ENCODE measurements at places on chromosomes 2 and 18. TPM values are rescaled to one million over a fixed set of nuclear protein-coding genes. Genes with fewer than 3 reads are reported as not detected.

DNA sequence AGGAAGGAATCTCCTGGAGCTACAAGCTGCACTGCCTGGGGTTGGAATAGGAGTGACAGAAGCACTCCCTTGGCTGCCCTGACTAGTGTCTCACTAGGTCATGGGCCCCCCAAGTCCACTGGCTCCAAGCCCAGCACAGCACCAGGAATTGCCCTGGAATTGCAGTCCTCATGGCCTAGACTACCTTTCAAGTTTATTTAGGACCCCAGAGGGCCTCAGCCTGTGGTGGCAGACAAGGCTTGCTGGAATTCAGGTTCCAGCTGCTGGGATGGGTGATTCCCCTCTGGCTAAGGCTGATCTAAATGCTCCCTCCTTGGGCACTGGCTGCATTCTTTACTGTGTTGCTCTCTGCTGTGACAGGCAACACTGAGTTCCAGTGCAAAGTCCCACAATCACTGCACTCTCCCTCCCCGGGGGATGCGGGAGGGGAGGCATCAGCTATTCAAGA, 14.0 kb downstream of the STRADB start:
- no peak for DNase-seq

ICOS gene
- total RNA-seq = not detected

GRCh38 chr2:190532581-190532980, 1.9 kb downstream of the NEMP2 start:
- DNase-seq = no peak

DYNAP gene
- total RNA-seq = not detected

CHRND gene
- total RNA-seq = not detected

GRCh38 chr2:100831158-100831750, 11.3 kb downstream of the NPAS2 start:
- DNase-seq = no peak

DNA sequence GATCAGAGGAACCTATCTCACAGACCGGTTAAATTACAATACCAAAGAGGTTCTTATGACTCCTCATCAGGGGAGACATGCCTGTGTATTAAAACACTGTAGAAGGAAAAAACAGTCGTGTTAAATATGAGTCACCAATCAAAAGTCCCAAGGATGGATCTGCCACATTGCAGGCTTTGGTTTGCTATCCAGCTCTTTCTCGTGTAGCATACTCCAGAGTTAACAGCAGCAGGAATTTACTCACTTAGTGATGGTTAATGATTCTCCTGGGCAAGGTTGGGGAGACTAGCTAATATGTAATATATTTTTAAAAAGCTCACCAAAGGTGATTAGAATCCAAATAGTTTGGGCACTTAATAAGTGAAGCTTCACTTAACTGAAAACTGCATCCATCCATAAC, 109.7 kb downstream of the MBD5 start:
- no peak for DNase-seq

GALNT5 gene
- 3.1 TPM for total RNA-seq

DNA sequence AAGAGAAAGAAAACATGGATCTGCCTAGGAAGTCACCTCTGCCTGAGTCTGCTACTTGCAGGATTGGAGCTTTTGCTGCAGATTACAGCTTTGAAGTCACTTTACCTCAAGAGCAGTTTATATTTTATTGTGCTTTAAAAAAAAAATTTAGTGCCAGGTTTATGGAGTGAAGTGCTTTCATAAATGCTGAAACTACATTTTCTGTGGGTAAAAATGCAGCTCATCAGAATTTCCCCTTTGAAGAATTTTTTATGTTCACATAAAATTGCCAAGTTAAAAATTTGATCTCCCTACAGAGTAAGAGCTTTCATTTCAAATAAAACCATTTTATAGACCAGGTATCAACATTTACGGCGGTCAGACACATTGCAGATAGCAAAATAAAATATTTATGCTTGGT, 25.2 kb downstream of the BCL2L11 start:
- DNase-seq = no peak

TSPYL6 gene
- total RNA-seq = not detected

DNA sequence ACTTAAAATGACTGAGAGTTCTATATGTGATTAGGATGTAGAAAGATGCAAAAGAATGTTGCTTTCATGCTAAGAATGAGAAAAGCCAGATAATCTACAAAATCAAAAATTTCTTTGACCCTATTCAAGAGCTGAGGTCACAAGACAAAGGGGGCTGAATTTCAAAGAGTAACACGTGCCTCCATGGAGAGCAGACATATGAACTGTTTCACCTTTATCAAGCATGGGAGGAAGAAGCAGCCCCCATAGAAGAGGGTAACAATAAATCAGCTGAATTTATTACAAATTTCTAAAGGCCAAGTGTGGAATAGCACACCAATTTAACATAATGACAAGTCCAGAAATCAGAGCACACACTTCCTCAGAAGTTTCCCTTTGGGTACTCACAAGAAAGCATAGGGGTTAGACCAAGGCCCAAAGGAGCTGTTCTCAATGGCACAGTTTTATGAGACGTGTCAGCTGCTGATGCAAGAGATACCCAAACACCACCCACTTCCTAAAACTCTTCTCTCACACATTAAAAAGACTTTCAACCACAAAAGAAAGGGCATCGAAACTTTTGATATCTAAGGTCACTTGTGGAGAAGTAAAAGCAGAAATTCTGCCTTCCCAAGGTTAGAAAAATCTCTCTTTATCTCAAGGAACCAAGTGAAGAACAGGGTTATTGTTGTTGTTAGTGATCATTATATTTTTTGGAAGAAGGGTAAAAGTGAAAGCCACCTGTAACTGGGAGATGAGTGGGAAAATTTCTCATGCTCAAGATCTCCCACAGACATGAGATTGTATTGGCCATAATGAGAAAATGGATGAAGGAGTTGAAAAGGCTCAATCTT, 950.1 kb downstream of the TRIB2 start:
- no peak for DNase-seq

- no peak for DNase-seq
Observed at GRCh38 chr2:72126186-72127100, 21.2 kb downstream of the CYP26B1 start.

RBM44 gene
- not detected for total RNA-seq

LYPD6 gene
- total RNA-seq = 0.94 TPM

REG1B gene
- not detected for total RNA-seq

- no peak for DNase-seq
Observed at GRCh38 chr2:36655453-36655852, 41.1 kb upstream of the VIT start.

DNA sequence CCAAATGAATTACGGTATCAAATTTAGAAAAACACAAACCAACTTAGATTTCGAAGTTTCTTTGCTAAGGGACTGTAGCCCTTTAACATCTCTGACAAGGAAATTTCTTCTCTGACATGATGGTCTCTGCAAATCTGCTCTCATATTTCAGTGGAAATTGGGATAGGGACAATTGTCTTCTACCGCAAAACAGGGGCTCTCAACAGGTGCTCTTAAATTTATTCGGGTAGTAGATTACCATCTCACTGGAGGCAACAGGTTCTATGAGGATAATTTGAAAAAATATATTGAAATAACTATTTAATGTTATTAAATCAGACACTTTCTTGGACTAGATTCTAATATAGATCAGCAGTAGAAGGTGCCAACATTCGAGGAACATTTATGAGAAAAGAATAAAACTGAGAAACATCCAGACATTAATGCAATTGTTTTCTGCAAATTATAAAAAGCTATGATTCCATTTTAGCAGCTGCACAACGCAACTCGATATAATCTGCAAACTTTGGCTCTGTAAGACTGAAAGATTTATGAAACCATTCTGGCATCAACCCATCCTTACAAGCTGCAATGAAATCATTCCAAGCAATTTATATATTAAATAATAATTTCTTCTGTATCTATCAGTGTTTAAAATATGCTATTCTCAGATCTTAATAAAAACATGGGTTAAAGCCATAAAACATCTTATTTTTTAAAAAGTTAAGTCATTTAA, 10.0 kb upstream of the BCL2 start:
- no peak for DNase-seq

DNA sequence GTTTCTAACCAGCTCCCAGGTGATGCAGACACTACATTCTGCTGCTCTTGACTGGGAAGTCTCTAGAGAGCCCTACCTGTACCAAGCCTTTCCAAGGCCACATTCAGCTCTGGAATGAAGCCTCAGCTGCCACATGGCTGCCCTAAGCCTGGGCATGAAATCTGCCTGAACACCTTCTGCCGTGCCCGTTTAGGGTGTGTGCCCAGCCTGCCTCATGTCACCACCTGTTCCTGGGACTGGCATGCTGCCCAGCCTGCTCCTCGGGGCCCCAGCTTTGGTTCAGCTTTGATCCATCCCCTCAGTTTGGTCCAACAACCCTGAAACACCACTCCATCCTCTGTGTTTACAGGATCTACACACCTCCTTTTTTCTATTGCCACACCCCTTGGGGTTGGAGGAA, 210.9 kb downstream of the L3MBTL4 start:
- DNase-seq = no peak

DNA sequence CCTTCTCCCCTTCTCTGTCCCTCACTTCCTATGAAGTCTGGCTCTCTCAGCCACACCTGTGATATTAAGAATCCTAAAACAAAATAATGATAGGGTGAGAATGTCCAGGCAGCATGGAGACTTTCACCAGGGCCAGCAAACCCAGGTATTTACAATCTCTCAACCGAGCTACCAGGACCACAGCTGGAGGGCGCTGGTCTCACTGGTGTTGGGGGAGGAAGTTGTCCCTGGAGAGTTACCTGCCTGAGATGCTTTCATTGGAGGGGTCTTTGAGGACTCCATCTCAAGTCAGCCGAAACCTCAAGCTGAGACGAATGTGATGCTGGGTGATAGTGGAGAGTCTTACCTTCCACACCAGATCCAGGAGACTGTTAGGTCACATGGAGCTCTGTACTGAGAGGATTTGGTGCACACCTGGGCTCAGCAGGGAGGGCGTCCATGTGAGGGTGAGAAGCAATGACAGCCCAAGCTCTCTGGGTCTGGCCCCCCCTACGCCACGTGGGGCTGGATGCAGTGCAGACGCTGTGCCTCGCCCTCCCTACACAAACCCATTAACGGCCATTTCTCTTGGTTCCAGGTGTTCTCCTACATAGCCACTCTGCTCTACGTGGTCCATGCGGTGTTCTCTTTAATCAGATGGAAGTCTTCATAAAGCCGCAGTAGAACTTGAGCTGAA, 27.4 kb downstream of the MAL start:
- no peak for DNase-seq
